ENCODE measurements at places on chromosomes 16 and 17.

- DNase-seq = no peak
These were observed 448 bp downstream of the STAT5B start for GRCh38 chr17:42275527-42276358.

- DNase-seq = no peak
These were observed 8.8 kb downstream of the TMEM170A start for GRCh38 chr16:75455677-75456076.

DNA sequence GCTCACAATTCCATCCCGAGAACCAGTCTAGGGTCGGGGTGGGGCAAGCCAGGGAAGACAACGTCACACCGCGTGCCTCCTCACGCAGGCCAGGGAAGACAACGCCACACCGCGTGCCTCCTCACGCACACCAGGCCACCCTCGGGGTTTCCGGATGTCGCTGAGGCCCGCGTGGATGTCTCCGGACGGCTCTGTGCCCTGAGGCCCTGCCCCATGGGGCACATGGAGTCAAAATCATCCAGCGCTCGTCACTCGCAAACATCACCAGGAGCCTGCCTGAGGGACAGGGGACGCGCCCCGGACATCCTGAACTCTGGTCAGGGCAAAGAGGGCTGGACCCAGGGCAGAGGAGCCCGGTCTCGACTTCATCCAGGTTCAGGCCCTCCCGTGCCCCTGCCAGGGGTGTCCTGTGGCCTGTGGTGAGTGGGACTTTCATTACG, 3.7 kb downstream of the TMEM204 start:
- DNase-seq = no peak

DNA sequence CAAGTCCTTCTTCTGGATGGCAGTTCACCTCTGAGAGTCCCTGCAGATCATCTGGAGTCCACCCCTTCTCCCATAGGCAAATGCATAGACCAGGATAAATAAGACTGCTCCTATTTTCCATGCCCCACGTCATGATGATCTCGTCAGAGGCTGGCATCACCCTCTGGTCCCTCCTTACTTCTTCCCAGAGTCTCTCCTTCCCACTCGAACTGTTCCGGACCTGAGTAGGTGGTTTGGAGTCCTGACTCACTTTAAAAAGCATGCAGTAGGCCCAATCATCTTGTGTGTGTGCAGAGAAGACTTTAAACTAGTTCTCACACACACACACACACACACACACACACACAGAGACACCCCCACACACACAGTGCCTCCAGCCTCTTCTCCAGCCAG, 72.0 kb downstream of the SOX9 start:
- no peak for DNase-seq

DNA sequence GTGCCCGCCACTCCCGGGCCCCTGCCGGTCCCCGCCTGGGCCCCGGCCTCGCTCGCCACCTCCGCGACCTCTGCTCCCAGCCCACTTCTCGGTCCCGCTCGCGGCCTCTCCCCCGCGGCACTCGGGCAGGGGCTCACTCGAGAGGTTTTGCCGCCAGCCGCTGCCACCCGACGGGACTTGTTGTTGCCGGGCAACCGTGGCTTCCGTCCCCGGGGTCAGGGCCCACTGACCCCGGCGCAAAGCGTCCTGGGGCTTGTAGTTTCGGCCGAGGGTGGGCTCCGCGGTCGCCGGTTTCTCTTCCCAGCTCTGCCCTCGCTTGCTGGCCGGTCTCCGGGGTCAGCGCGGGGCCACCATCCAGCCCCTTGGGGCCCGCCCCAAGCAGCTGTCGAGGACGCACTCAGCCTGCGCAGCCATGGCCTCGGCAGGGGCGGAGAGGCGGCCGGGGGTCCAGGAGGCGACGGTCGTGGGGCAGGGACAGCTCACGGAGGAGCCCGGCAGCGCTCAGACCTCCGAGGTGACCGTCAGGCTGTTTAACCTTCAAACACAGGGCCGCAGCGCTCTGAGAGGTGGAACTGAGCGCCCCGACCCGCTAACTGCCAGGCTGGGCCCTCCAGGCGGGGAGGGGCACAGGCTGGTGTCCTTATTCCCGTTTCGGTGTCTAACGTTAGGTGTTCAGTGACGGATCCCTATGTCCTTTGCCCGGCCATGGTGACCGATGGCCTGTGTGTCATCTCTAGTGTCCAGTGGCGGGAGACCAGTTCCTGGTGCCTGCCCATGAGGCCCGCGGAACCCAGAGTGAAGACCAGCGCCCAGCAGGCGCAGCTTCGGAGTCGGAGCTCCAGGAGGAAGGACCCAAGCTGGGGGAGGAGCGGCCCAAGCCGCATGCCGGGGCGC, at the start of the genes C16orf86 and ENKD1:
C16orf86 (plus strand) TSS at position 256 of the 894 bp plus-strand sequence; CDS start at position 413, 157 bp downstream.
ENKD1 (minus strand) TSS at position 192 of the 894 bp plus-strand sequence. CDS start 308 bp downstream, outside the sequence.
- peak; percentile 88 for DNase-seq

DNA sequence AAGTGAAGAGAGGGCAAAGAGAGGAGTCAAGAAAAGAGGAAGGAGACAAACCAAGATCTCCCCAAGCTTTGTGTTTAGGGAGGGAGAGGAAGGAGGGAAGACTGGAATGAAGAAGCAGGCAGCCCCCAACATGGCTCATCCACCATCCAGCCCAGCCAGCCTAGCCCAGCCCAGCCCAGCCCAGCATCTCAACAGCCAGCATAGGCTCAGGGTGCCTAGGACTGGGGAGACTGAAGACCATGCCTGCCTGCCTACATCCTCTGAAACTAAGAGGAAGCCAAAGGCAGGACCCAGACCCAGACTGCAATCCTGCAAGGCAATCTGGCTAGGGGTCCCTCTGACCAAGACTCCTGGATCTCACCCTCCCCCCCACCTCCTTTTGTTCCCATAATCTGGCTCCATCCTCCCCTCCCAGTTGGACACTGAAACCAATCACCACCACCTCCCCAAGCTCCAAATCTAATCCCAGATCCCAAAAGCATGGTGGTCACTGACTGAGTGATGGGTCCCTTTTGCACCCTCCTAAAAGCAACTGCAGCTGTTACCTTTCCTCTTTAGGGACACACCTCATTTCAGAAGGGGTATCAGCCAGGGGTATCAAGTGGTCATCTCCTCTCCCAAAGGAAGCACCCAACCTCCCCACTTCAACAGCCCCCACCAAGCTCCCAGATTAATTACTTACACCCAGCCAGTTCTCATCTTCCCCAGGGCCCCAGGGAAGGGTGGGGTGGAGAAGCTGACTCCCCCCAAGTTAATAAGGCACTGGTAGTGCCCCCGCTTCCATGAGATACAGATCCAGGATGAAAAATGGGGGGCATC, 1.2 kb downstream of the HDAC5 start:
- no peak for DNase-seq

GRCh38 chr17:14019186-14019956, 49.9 kb upstream of the COX10 start:
- no peak for DNase-seq

DNA sequence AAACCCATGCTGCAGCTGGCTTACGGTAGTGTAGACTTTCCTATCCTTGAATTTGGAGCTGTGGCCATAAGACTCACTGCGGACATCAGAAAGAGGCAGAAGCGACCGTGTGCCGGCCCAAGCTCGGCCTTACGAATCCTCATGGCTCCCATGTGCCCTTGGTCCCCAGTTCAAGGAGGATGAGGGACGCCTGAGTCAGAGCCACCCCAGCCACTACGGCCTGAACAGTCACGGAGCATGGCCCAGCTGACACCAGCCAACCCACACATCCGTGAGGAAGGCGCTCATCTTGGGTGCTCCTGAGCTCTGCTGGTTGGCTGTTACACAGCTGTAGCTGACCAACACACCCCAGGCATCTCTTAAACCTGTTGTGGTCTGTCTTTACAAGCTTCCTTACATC, 44.0 kb downstream of the ZCCHC14 start:
- DNase-seq = no peak

DNA sequence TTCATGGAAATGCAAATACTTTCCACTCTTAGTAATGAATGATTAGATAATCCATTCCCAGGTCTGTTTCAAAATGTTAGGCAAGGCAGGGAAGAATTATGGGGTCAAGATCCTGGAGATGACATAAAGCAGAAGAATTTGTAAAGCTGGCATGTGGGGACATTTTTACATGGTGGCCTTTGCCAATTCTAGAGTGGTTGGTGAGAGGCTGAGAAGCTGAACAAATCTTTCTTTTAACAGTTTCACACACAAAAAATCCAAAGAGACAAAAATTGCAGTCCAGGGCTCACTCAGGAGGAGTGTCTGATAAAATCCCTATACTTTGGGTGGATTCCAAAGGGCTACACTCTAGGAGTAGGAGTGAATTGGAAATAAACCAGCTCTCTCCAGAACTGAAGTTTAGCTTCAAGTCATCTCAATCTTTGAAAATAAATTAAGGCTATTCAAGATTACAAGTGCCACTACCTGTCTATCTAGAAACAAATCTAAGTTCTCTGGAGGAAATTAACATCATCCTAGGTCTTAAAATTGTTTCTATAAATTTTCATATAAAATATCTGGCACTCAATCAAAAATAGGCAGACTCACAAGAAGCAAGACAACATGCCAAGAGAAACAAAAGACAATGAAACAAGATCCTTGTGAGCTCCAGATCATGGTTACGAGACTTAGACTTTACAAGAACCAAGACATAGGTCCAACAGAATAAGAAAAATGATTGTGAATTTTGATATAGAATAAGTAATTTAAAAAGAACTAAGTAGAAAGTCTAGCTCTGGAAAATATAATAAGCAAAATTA, 113.0 kb upstream of the AXIN2 start:
- no peak for DNase-seq

GRCh38 chr17:33284022-33284421, 9.1 kb downstream of the ASIC2 start:
- DNase-seq = no peak

DNA sequence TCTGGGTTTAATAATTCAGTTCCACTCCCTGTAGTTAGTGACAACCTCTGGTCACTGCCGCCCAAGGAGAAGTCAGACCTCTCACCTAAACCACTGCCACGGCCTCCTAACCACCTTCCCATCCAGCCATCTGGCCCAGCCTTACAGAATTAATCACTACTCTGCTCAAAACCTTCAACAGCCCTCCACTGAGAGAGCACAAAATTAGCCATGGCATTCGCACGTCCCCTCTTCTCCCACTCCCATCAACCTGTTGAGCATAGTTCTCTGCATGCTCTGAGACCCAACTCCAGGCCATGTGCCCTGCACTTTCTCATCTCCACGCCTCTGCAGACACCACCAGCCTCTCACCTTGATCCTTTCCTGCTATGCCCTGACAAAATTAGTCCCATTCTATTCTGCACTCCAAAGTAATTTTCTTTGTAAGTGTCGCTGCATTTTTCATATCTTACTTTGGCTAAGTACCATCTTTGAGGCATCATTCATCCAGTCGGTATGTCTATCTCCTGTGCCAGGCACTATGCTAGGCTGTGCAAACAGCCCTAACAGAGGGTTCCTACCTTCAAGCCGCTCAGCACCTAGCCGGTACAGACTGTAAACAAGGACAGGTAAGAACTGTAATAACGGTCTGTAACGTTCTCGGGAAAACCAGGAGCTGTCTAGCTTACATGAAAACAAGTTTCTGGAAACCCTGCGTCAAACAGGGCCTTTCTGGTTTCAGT, 963 bp downstream of the COPRS start:
- no peak for DNase-seq

GRCh38 chr17:13096291-13096690, 78.5 kb upstream of the ELAC2 start:
- DNase-seq = no peak

DNA sequence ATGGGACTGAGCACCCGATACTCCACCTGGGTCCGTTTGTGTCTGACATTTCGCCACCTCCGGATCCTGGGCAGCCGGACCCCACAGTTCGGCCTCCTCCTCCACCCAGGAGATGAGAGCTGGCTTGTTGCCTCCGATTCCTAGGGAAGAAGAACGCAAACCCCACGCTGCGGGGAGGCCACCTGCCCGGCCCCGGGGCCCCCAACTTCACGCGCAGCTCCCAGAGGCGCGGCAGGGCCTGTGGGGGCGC, 542 bp downstream of the ZNF764 start:
- DNase-seq = no peak

DNA sequence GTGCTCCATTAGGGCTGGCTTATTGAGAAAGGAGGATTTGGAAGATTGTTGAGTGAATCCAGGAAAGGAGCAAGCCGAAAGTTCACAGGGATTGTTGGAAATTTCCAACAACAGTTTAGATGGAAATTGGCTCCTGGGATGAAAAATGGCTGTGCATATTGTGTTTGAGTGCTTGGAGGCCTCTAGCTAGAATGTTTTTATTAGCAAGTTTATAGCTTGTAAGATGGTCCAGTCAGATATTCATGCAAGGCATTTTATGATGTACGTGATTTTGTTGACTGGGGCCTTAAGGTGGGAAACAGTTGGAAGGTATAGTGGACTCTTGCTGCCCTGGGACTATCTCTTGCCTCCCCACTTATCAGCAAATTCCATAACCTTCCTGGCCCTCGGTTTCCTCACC, 216.7 kb downstream of the PRKCA start:
- no peak for DNase-seq

GRCh38 chr16:476039-476438, 50.6 kb downstream of the RAB11FIP3 start:
- DNase-seq = no peak

GRCh38 chr16:53636978-53637377, 66.7 kb downstream of the RPGRIP1L start:
- no peak for DNase-seq

DNA sequence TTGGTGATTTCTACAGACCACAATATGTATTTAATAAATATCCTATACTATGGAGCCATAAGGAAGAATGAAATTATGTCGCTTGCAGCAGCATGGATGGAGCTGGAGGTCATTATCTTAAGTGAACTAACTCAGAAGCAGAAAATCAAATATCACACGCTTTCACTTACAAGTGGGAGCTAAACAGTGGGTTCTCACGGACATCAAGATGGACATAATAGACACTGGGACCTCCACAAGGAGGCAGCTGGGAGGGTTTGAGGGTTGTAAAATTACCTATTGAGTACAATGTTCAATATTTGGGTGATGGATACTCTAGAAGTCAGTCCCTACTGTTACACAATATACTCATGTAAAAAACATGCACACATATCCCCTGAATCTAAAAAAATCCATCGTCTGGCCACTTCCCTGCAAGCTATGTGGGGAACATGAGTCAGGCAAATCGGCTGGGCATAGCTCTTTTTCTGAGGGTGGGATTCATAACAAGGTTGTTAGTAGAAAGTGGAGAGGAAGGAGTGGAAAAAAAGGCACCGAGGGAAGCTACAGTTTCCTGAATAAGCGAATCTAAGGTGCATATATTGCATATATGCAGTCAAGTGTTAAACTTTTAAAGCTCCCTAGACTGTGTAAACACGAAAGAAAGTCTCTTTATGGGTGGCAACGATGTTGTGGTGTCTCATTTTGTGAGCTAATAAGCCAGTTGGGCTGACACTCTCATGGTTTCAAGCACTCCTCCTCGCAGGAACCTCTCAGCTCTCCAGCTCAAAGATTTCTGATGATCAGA, 135.2 kb upstream of the CPHXL start:
- DNase-seq = no peak

All from nucleus accumbens (tissue), 56 donors.